ENCODE measurements at places on chromosomes 16 and 17.

DNA sequence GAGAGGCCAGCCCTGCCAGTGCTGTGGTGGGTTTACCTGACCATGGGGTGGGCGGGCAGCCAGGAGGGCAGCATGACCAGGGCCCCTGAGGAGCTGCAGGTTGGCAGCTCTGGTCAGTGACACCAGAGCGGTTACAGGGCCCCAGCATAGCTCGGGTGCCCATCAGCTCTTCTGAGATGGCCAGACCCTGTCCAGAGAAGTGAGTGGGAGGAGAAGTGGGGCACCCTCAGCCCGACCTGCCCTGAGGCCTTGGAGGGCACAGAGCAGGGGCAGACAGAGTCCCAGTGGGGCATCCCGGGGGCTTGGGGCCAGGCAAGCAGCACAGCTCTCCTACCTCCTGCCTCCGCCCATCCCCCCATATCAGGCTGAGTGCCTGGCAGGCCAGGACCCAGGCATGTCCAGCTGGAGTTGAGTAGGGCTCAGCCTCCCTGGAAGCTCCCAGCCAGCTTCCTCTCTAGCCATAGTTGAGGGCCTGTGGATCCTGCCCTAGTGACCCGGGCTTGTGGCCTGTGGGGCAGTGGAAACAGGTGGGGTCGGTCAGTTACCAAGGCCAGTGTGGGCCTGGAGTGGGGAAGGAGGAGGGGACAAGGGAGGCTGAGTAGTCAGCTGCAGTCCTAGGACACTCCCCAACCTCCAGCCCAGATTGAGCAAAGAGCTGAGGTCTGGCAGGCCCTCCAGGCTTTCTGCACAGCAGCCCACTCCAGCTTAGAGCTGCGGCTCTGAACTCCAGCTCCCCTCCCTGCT lies 83.5 kb downstream of the AMFR start:
- DNase-seq = no peak

GRCh38 chr16:83994703-83995102 lies 26.7 kb downstream of the NECAB2 start:
- DNase-seq = no peak

DNA sequence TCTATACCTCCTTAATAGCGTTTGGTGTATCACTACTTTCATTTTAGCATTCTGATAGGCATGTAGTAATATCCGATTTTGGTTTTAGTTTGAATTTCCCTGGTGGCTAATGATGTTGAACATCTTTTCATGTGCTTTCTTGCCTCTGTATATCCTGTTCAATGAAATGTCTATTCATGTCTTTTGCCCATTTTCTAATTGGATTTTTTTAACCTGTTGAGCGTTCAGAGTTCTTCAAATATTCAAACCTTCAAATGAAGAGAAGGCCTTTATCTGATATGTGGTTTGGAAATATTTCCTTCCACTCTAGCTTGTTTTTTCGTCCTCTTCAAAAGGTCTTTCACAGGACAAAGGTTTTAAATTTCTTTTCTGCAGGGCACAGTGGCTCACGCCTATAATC lies 2.4 kb upstream of the NME1 start:
- DNase-seq = no peak

GRCh38 chr17:37373530-37374159 lies 2.1 kb upstream of the C17orf78 start:
- peak; percentile 42 for DNase-seq

DNA sequence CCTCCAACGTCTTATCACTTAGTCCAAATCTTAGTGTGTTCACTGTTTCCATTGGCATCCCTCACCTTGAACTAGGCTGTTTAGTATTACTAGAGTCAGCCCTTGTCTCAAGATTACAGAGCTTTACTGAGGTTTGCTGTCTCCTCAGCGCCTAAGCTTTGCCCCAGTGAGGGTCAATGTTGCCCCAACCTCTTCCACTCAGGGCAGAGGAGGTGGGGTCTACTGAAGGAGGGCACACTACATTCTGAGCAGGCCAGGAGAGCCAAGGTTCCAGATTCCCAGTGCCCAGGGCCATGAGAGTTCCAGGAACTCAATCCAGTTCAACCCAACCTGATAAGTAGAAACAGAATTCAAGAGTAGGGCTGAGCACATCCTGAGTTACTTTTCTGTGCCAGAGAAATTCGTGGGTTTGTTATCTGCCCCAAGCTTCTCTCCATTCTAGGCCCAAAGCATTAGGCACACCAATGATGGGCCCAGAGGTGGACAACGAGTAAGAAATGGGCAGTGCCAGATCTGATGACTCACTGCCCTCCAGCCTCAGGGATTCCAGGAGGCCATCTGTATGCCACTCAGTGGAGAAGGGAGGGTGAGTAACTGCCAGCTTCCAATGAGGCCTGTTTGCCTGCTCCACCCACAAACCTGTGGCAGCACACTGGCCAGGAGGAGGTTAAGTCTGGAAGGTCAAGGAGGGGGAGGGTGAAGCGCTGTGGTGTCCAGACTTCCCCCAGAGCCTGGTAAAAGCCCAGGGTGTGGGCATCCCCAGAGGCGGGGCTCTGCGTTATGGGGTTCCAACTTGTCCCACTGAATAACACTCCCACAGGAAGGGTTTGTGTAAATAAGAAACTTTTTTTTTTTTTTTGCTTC lies 8.2 kb downstream of the TUBG2 start:
- no peak for DNase-seq

GRCh38 chr16:5504064-5504781 lies 406.6 kb upstream of the EEF2KMT start:
- no peak for DNase-seq

Measured in activated CD4-positive, CD25-positive, alpha-beta regulatory T cell (primary cell).